ENCODE measurements at places on chromosomes 3 and 15.

DNA sequence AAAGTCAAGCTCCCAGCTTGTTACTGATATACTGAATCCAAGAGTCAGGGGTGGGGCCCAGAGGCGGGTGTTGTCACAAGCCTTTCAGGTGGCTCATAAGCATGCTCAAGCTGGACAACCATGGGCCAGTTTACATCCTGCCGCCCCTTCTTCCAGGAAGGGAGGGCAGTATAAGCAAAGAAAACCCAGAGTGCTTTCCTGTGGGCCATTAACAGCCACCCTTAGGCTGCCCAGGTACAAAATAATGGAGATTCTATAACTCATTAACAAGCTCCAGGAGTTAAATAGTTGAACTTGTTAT, 183.2 kb downstream of the NTRK3 start:
- DNase-seq = no peak

DNA sequence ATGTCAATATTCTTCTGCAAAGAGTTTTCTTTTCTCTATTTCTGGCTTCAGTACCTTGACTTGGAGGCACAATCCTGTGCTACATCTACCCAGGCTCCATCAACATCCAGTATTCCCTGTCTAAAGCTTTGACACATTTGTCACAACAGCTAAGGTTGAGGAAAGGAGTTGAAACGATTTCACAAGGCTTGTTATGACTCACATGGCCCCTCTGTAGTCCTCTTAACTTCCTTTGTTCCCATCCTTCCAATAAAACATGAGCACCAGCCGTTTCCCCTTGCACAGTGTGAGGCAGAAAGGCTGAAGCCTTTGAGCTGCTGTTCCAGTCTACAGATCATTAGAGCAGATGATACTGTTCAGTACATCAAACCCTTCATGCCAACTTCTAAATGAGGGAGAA, 163.0 kb upstream of the TMCO5A start:
- peak; percentile 46 for DNase-seq

GRCh38 chr3:39788128-39788883, 21.1 kb upstream of the MYRIP start:
- DNase-seq = no peak

DNA sequence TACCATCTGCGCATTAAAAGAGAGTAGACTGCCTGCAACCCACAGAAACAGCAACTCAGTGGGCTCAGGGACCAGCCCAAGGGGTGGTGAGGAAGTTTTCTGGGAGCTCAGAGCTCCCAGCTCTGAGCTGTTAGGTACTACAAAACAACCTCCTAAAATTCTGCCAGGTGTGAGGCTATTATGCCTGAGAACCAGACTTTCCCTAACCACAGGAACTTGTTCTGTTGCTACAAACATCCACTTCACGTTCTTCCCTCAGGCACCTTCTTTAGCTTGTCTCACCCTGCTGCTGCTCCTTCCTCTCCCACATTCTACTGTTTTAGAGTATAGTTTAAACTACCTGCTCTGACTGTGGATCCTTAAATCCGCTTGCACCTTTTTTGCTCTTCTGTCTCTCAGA, 399.4 kb downstream of the ROBO1 start:
- DNase-seq = peak; percentile 64

DNA sequence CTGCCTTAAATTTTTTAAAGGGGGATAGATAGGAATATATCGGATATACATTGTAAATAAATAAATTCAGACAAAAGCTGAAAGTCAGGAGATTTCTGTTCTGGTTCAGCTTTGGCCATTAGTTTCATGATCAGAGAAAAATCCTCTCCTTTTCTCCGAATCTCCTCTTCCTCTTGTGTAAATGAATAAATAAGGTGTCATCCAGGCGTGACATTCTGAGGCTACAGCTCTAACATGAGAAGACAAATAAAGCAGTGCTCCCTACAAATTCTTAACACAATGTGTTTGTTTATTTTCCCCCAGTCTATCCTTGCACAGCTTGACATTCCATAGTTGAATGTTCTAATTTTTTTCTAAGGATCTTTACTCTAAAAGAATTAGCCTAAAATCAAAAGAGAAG, 9.4 kb upstream of the MB21D2 start:
- DNase-seq = no peak

DNA sequence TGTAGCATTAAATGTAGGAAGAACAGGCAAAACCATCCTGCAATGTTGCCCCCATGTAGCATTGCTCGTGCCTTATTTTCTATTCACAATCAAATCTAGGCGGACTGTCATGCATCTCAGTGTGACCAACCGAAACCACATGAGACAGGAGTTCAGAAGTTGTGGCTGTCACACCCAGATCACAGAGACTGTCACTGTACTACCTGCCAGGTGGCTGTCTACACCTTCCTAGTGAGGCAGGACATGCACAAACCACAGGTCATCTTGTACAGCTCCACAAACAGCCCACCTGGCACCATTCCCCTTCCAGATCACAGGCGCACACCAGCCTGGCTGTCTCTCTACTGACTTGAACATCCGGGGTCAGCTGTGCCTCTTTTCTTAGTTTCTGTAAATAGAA, 392.8 kb downstream of the OCA2 start:
- DNase-seq = no peak

GRCh38 chr3:45283471-45283870, 57.4 kb upstream of the TMEM158 start:
- DNase-seq = no peak

- no peak for DNase-seq
These were observed 20.2 kb downstream of the AMOTL2 start for GRCh38 chr3:134353831-134354611.

- DNase-seq = no peak
These were observed 12.1 kb upstream of the APBA2 start for GRCh38 chr15:28873585-28874190.

GRCh38 chr3:189076449-189076848, 95.3 kb upstream of the TPRG1 start:
- no peak for DNase-seq

- DNase-seq = peak; percentile 37
These were observed 75.4 kb downstream of the CMTM8 start for GRCh38 chr3:32313723-32314473.

GRCh38 chr15:70509731-70510143, 253.6 kb downstream of the UACA start:
- no peak for DNase-seq

DNA sequence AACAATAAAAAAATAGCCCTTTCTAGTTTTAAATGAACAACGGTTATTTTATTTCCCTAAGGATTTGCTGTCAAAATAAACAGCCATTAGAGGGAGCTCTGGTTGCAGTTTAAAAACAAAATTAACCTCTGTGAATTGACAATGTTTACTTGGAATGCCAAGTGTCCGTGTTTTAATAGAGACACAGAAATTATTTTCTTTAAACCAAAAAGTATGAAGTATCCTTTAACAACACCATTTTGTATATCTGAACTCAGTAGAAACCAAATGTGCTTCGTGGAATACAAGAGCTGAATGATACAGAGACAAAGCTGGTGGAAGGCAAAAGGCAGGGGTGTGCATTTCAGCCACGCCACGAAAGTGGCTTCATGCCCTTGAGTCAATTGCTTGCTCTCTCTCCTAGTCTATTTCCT, 74.4 kb downstream of the MOBP start:
- peak; percentile 6 for DNase-seq

GRCh38 chr3:189573004-189573403, 58.2 kb upstream of the TP63 start:
- no peak for DNase-seq

GRCh38 chr15:25890529-25890928, 27.4 kb upstream of the ATP10A start:
- no peak for DNase-seq

DNA sequence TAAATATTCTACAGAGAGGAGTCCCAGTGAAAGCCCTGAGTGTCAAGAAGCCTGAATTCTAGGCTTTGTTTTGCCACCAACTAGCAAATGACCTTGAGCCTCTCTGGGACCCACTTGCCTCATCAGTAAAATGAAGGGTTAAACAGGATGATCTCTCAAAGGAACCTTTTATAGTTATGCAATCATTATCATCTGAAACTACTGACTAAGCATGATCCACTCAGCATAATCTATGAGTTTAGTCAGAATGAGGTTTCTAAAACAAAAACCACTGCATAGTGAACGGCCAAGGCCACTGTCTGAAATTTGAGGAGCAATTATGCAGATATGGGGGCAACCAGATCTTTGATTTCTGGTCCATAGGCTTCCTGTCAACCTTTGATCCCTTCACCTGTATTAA, 319.0 kb downstream of the MECOM start:
- peak; percentile 57 for DNase-seq

GRCh38 chr3:139642996-139643395, 34.8 kb downstream of the NMNAT3 start:
- peak; percentile 21 for DNase-seq

DNA sequence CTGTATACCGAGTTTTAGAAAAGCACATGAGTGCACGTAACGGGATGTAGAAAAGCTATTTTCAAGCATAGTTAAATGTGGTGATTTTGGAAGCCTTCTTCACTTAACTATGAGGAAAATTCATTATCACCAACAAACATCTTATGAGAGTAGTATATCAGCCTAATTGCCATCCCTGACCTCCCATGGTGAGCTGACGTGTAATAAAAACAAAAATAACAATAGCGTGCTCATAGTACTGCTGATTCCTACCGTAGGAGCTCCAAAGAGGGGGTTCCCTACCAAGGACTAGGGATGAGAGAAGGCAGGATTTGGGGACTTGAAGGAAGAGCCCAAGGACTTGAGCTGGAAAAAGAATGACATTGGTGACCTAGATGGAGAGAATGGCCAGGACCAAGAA, 16.9 kb downstream of the ST8SIA2 start:
- DNase-seq = no peak

DNA sequence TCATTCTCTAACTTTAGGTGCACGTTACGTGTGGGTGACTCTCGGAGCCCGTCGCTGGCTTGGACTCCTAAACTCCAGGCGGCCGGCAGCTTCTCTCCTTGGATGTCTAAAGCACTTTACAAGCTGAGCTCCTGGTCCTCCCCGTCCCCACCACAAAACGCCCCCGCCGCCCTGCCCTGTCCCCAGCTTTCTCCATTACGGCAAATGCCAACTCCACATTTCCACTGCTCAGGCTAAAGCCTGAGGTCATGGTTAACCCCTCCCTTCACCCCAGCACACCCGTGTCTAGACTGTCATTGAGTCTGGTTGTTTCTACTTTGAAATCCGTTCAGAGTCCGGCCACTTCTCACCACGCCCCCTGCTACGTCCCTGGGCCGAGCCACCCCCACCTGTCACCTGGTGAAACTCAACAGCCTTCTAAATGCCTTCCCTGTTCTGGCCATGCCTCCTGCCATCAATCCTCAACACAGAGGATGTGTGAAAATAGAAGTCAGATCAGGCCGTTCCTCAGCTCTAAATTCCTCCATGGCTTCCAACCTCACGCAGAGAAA, 8.1 kb upstream of the PCSK6 start:
- DNase-seq = no peak

DNA sequence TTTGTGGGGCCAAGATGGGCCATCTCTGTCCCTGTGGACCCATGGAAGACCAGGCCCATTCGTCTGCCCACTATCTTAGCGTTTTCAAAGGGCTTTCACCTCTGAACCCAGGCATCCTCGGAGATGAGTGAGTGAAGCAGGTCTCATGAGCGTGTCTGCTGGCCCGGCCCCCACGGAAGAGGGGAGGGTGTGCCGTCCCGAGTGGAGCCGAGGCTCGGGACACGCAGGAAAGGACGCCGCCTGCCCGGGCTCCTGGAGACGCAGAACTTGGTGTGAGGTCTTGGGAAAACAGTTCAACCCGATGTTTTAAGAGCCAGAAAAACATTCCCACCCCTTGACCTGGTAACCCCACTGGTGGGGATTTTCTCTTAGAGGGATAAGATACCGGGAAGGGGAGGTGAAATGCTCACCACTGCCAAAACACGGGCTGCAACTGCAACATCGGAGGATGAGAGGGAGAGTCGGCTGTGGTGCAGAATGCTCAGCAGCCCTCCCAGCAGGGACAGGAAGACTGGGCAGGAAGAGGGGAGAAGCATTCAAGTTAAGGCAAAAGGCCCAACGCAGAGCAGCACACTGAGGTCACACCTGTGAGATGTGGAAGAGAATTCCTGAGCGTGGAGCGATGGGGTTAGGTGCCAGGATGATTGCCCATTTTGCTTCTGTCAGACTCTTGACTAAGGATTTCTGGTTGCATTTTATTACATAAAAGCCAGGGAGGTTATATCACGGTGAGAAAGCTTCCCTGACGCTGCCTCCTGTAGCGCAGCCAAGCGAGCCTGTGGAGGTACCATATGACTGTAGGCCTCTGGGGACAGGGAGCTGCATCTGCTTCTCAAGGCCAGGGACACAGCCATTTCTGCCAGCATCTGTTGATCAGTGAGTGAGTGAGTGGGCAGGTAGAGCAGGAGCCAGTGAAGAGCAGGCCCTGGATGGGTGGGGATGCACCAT, 14.1 kb upstream of the STAB1 start:
- no peak for DNase-seq

DNA sequence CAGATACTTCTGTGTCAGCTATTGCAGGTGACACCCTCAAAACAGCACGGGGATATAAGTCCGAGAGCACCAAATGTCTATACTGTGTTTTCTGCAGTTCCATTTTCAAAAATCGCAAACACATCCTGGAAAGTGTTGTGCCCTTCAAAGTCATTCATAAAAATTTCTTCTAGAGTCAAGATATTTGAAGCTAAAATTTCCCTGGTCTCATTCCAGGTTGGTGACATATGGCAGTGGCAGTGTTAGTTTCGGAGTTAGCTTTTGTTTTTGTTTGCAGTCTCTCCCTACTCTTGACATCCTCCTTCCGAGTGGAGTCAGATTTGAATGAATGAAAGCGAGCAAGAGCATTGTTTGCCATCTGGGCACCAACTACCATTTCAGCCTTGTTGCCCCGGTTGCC, 3.2 kb upstream of the FSIP1 start:
- no peak for DNase-seq

- no peak for DNase-seq
These were observed 207.0 kb upstream of the ONECUT1 start for GRCh38 chr15:52997123-52997522.

GRCh38 chr15:27574541-27575054, 524.5 kb downstream of the OCA2 start:
- DNase-seq = no peak

GRCh38 chr3:63126530-63126929, 151.6 kb upstream of the SYNPR start:
- no peak for DNase-seq

GRCh38 chr3:116216761-116217160, 228.5 kb downstream of the LSAMP start:
- no peak for DNase-seq
